ENCODE measurements at places on chromosomes 1 and 21.

GRCh38 chr1:3351449-3352298 lies 102.8 kb upstream of the ARHGEF16 start:
- DNase-seq: no peak

DNA sequence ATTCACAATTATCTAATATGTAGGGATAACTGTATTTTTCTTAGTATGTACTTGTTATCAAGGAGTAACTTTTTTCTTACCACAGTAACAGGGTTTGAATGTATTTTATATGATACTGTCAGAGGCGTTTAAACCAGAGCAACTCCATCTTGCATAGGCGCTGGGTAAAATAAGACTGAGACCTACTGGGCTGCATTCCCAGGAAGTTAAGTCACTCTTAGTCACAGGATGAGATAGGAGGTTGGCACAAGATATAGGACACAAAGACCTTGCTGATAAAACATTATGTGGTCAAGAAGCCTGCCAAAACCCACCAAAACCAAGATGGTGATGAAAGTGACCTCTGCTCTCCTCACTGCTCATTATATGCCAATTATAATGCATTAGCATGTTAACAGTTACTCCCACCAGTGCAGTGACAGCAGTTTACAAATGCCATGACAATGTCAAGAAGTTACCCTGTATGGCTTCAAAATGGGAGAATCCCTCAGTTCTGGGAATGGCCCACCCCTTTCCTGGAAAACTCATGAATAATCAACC lies 64.8 kb downstream of the RPE65 start:
- DNase-seq: no peak

DNA sequence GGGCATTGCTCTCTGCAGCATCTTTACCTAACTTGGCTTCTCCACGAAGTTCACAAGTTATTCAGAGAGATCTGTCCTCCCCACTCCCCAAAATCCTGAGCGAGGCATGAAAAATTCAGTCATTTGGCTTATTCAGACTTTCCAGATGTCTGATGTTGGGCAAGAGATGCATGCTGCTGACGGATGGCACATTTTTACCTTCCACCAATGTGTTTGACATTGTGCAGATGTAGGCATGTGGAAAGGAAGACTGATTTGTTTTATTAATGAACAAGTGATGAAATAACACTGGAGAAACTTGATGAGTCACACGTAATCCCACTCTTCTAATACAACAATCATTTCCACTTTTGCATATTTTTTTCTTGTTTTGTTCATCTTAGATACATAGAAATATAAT lies 86.7 kb downstream of the C1orf94 start:
- no peak for DNase-seq

GRCh38 chr1:180974236-180974635 lies 48.4 kb downstream of the STX6 start:
- DNase-seq: no peak

- no peak for DNase-seq
Observed at GRCh38 chr1:174923820-174924219, 75.9 kb upstream of the CACYBP start.

GRCh38 chr1:225635649-225636048 lies 17.3 kb downstream of the ENAH start:
- DNase-seq: no peak

GRCh38 chr1:22207511-22208267 lies 64.8 kb upstream of the WNT4 start:
- DNase-seq: no peak
